OCI-LY7 (cell line): ENCODE measurements at places on chromosomes 12 and 14.

DNA sequence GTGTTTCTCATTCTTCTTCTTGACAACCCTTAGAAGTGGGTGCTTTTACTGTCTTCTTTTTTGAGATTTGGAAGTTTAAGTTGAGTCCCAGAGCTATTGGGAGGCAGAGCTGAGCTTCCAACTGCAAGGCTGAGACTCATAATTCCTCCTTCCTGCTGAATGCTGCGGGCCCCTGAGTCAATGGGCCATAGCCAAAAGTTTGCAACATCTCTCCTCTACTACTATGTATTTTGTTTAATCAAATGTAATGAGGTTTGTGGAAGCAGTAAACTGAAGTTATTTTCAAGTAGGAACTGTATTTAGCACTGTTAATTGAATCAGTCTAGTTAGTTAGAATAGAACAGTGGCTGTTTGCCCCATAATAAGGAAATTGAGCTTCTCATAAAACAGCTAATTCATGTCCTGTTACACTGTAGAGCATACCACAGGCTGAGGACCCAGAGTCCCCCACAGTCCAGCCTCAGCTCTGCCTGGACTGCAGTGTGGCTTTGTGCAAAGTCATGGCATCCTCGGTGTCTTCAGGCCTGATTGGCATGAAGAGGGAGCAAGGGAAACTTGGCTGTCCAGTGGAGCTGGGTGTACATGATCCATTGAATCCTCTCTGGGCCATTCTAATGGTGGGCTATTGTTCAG lies 631.7 kb downstream of the VRK1 start:
- DNase-seq: no peak

- DNase-seq: no peak
Measured at GRCh38 chr12:22810036-22810435, 185.1 kb downstream of the ETNK1 start.

DNA sequence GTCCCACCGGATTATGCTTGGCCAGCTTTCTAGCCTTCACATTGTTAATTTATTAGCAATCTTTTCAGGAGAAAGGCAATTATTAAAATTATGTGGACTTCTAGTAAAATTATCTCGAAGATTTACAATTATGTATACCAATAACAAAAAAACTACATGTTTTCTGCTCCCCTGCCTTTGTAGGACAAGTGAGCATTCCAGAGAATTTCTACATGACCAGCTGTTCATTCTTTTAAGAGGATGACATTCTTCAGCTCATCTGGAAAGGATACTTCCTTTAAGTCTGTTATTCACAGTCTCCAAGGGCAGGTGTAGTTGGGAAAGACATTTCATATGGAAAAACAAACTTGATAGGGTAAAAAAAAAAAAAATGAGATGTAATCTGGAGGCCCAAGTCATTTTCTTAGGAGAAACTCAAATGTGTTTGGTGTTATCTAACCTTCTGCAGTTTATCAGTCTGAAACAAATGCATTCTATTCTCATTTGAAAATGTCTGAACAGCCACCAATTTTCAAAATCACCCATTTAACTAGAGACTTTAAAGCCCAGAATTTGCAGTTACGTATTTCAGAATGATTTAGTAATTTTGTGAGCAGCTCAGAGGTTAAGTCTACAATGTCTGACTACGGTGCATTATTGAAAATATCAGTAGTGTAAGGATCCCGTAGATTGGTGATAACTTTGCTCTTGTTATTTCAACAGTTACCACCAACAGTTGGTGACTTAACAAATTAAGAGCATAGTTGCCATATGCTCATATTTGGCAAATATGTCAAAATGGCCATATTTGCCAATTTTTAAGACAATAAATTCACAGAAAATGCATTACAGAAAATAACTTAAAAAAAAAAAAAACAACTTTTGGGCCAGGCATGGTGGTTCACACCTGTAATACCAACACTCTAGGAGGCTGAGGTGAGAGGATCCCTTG lies 1.8 kb upstream of the PHLDA1 start:
- no peak for DNase-seq

GRCh38 chr14:100471441-100472093 lies 115.7 kb downstream of the BEGAIN start:
- DNase-seq: no peak

DNA sequence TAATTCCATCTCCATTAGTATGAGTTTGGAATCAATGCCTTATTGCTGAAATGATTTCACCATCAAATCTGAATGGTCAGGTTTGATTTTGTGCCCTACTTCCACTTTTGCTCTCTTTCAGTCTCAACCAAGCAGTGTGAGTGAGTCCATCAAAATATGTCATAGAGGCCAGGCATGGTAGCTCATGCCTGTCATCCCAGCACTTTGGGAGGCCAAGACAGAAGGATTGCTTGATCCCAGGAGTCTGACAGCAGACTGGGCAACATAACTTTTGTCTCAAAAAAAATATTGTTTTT lies 22.0 kb upstream of the HSP90B1 start:
- no peak for DNase-seq

DNA sequence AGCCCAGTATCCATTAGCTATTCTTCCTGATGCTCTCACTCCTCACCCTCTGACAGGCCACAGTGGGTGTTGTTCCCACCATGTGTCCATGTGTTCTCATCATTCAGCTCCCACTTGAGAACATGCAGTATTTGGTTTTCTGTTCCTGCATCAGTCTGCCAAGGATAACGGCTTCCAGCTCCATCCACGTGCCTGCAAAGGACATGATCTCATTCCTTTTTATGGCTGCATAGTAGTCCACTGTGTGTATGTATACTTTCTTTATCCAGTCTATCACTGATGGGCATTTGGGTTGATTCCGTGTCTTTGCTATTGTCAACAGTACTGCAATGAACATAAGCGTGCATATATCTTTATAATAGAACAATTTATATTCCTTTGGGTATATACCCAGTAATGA lies 8.9 kb downstream of the ATG2B start:
- no peak for DNase-seq

DNA sequence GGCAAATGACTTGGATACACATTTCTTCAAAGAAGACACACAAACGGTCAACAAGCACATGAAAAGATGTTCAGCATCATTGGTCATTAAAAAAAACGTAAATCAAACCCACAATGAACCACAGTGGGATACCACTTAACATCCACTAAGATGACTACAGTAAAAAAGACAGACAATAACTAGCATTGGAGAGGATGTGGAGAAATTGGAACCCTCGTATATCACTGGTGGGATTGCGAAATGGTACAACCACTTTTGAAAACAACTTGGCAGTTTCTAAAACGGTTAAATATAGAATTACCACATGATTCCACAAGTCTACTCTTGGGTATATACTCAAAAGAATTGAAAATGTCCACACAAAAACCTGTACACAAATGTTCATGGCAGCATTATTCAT lies 25.2 kb upstream of the PPFIBP1 start:
- DNase-seq: no peak

DNA sequence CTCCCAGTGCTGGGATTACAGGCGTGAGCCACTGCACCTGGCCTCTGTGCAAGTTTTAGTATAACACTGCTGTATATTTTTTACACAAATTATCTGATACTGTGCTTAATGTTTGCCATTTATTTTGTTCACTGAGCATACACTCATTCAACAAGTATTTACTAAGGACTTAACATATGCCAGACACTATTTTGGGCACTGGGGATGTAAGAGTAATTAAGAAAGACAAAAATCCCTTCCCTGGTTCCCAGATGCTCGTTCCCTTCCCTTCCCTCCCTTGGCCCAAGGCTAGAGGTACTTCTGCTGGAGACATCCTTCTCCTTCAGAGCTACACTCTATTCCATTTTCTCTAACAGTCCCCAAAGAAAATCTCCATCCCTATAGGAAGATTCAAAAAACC lies 12.5 kb downstream of the CIT start:
- DNase-seq: no peak

DNA sequence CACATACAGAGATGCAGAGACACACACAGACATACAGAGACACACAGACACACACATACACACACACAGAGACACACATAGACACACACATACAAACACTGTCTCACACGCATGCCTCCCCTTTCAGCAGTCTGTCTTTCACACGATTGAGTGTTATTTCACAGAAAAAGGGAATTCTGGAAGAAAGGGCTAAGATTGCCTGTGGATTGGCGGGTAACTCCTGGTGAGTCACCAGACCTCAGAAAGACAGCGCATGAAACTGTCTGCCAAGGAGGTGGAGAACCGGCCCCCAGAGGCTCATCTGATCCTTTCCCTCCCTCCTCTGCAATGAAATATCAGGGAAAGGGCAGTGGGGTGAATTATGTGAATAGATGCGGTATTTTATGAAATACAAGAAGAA lies 127.2 kb upstream of the GSC start:
- DNase-seq: no peak

GRCh38 chr12:108305991-108306501 lies 33.1 kb downstream of the CMKLR1 start:
- no peak for DNase-seq

DNA sequence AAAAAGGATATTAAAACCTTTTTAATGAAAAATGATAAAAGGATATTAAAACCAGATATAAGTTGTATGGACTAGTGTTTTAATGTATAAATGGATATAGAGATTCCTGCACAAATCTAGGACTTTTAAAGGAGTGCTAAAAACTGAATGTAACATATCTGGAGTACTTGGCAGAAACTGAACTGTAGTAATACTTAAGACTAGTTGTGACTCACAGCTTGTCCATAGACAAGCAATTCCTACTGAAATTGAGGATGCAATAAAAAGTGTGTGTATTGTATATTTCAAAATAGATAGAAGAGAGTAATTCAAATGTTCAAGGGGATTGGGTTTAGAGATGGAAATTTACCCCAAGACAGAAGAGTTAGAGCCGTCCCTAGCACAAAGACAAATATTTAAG lies 59.6 kb downstream of the FBXO33 start:
- no peak for DNase-seq
